Omental fat pad (tissue), 4 donors: ENCODE measurements at places on chromosomes 11 and 22. TPM values are rescaled to one million over a fixed set of nuclear protein-coding genes. Genes with fewer than 3 reads are reported as not detected.

The NRXN2 gene
- 1.5 TPM for total RNA-seq

DNA sequence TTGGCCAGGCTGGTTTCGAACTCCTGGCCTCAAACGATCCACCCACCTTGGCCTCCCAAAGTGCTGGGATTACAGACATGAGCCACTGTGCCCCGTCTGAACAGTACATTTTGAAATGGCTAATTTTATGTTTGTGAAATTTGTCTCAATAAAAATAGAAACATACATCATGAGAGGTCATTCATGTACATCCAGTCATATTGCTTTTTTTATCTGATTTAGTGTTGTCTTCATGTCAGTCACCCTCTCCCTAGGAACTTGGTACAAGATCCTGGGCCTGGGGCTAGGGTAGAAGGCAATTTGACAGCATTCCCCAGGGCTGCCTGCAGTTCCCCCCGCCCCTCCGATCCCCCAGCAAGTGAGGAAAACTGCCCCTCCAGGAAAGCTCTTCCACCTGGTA lies 46.6 kb upstream of the RBFOX2 start:
- no peak for DNase-seq

DNA sequence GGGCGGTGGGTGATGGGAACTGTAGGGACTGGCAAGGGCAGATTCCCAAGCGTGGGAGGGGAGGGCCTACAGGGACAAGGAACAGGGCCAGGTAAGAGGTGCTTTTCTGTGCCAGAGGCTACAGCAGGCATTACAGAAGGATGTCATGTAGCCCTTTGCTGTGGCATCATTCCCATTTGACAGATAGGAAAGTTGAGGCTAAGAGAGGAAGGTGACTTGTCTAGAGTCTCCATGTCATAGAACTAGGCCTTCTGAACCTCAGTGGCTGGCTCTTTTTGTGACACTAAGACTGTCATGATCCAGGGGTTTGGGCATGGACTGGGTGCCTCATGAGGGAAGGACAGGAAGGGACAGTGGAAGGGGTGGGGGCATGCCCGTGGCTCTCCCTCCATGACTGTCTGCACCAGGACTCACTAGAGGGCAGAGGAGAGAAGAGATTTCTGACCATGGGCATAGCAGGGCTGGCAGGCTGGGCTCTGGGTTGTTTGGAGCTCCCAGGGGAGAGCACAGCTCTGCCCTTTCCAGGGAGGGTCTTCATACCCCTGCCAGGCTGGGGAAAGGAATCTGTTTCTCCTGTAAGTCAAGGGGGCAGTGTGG lies 3.2 kb downstream of the MMP11 start:
- DNase-seq = no peak

The TEAD1 gene
- 81.7 TPM for total RNA-seq

GRCh38 chr11:2860636-2861035 lies 24.9 kb downstream of the CDKN1C start:
- DNase-seq = no peak

- no peak for DNase-seq
Measured at GRCh38 chr11:59957094-59957493, 6.7 kb upstream of the OOSP4A start.

DNA sequence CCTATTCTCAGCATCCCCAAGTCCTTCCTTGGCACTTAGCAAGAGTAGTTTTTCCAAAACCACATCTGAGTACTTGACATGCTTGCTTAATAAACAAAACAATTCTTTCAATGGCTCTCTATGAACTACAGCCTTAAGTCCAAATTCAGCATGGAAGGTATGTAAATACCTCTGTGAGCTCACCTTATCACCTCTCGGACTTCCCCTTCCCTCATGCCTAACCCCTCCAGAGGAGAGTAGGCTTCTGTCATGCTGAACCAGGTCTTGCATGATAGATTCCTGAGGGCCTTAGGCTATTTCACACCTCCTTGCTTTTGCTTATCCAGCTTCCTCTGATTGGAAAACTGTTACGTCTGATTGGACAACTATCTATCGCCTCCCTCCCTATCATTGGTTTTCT lies 312.9 kb upstream of the CCDC90B start:
- no peak for DNase-seq

DNA sequence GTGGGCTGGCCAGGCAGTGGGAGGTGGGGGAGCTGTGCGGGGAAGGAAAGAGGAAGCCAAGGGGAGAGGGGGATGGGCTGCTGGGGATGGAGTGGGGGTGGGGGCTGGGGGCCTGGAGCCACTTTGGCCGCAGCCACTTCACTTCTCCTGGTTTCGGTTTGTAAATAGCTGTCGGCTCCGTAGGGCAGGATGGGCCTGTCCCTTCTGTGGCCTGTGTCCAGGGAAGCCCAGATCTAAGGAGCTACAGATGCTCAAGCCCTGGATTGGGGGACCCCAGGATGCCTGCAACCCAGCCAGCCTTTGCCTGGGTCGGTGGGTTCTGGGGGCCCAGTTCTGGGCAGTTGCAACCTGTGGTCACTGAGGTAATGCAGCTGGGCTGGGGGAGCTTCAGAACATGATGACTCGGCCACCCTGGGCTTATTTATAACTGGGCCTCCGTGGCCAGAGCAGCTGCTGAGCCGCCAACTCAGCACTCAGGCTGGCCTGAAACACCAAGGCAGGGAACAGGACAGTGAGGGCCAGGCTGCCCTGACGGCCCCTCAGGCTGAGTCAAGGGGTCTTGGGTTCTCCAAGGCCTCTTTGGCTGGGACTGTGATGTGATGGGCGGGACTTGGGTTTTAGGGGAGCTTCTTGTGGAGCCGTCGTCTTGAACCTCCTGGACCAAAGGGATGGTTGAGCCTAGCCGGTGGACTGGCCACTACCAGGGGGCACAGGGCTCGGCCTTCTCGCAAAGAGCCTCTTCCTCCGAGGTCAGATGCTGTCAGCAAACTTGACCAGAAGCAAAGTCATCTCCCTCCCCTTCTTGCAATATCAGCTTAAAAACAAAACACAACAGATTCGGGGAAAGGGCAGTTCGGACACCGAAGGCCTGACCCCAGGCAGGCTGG lies 15.0 kb upstream of the SLC39A13 start:
- no peak for DNase-seq

DNA sequence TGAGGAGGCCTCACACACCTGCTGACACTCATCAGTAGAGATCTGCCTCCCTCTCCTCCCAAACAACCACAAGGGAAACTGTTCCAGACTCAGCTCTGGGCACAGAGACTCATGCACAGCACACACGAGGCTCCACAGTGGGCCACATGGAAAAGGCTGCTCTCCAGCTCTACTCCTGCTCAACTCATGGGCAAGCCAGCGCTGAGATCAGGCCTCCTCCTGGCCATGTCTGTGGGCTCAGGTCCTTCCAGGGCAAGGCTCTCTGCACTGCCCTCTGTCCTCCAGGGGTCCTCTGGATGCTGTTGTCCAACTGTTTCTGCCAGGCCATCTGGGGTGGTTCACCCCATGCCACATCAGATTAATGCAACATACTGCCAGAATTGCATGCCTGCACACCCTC lies 46.0 kb downstream of the PLEKHA7 start:
- no peak for DNase-seq

The OR4D5 gene
- total RNA-seq = not detected
